ENCODE measurements at places on chromosomes 1 and 21. TPM values are rescaled to one million over a fixed set of nuclear protein-coding genes. Genes with fewer than 3 reads are reported as not detected.
A peak's percentile ranks its signal among the peaks of the same experiment; 100 is the strongest.

ASPM gene
- total RNA-seq, result 36.3 TPM

SF3B4 gene
- 188 TPM for total RNA-seq

BRINP3 gene
- total RNA-seq, result not detected

CDC7 gene
- 16.0 TPM for total RNA-seq

GRCh38 chr1:71548398-71548890 is 467.6 kb upstream of the ZRANB2 start:
- H3K36me3 ChIP-seq, result no peaks in the 10 kb centered on the region
- H3K27ac ChIP-seq, result no peak overlapping the region
- no peak for DNase-seq
- no peaks in the 10 kb centered on the region for H3K27me3 ChIP-seq

GRCh38 chr1:245933431-245934045 is 573.5 kb downstream of the SMYD3 start:
- H3K4me3 ChIP-seq, result no peak overlapping the region
- DNase-seq, result no peak
- H3K27me3 ChIP-seq, result no peaks in the 10 kb centered on the region
- H3K36me3 ChIP-seq, result no peaks in the 10 kb centered on the region
- no peak overlapping the region for H3K27ac ChIP-seq

GRCh38 chr21:42679319-42680057 is 26.1 kb downstream of the PDE9A start:
- no peaks in the 10 kb centered on the region for H3K4me1 ChIP-seq
- no peak overlapping the region for H3K4me3 ChIP-seq
- H3K36me3 ChIP-seq, result no peaks in the 10 kb centered on the region
- no peaks in the 10 kb centered on the region for H3K27me3 ChIP-seq
- no peak for DNase-seq

DNA sequence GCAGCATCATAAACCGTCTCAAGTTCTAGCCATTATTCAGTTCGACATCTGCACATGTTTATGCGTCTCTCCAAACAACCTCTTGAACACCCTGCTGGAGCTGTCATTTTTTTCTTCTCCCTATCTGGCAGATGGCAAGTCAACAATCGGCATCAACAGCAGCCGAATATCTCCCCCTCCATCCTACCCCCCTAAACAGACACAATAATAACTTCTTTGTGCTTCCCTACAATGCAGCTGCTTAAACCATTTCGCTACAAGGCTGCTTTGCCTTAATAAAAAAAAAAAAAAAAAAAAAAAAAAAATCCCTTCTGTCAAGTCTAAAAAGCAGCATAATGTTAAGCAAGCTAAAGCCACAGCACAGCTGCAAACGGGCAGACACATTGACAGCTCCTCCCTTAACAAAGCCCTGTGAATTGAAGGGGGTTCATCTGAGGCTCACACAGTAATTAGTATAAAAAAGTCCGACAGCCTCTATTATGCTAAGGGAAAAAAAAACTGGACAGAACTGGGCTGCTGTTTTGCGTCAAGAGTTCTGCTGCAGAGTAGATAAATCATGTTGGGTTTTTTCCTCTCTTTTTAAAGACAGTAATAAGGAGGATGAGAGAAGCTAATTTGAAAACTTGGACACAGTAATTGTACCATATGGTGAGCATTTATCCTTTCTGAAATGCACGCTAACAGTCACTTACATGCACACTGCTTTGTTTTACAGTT is 136.4 kb downstream of the AKT3 start:
- no peaks in the 10 kb centered on the region for H3K27me3 ChIP-seq
- no peak overlapping the region for H3K27ac ChIP-seq
- no peak for DNase-seq
- peaks cover 29% of the 10 kb centered on the region for H3K4me1 ChIP-seq
- peak overlapping the region; percentile 8 for H3K4me3 ChIP-seq

GRCh38 chr1:17502326-17502778 is 37.1 kb upstream of the ARHGEF10L start:
- H3K36me3 ChIP-seq, result no peaks in the 10 kb centered on the region
- no peak overlapping the region for H3K27ac ChIP-seq
- no peak overlapping the region for H3K4me3 ChIP-seq
- peak; percentile 84 for DNase-seq
- no peaks in the 10 kb centered on the region for H3K27me3 ChIP-seq

- H3K27ac ChIP-seq, result no peak overlapping the region
- peaks cover 19% of the 10 kb centered on the region for H3K27me3 ChIP-seq
- peaks cover 19% of the 10 kb centered on the region for H3K36me3 ChIP-seq
- H3K4me3 ChIP-seq, result no peak overlapping the region
Observed at GRCh38 chr1:157119448-157119847, 18.7 kb downstream of the ETV3 start.

DNA sequence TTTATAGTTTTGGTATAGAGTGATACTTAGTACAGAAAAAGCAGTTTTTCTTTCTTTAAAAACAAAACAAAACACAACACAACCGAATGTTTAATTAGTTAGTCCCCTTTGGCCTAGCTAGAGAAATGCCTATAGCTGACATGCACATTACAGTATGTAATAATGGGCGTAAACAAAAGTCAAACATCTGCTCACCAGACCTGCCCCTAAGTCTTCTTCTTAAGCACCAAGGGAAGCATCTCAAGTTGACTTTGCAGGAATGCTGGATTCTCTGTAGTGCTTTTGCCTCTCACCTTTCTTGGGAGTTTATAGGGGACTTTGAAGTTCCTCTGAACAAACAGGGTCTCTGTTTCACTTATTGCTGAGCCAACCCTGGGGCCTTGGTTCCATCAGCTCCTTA is 143.7 kb downstream of the TM2D1 start:
- H3K27ac ChIP-seq, result no peak overlapping the region
- no peaks in the 10 kb centered on the region for H3K36me3 ChIP-seq
- H3K27me3 ChIP-seq, result peaks cover 37% of the 10 kb centered on the region
- DNase-seq, result no peak
- H3K4me1 ChIP-seq, result no peaks in the 10 kb centered on the region

- no peaks in the 10 kb centered on the region for H3K36me3 ChIP-seq
- H3K27me3 ChIP-seq, result no peaks in the 10 kb centered on the region
- H3K27ac ChIP-seq, result no peak overlapping the region
- H3K4me3 ChIP-seq, result no peak overlapping the region
Observed at GRCh38 chr1:241413386-241413785, 56.4 kb upstream of the RGS7 start.

GRCh38 chr1:22471078-22471477 is 19.4 kb downstream of the ZBTB40 start:
- H3K27ac ChIP-seq, result no peak overlapping the region
- no peak overlapping the region for H3K4me3 ChIP-seq
- no peaks in the 10 kb centered on the region for H3K36me3 ChIP-seq
- no peaks in the 10 kb centered on the region for H3K27me3 ChIP-seq
- DNase-seq, result no peak
- H3K4me1 ChIP-seq, result peaks cover 9% of the 10 kb centered on the region

Data from Calu3 (cell line).